Ureter (tissue), 1 donor: ENCODE measurements at places on chromosomes 5 and 9. TPM values are rescaled to one million over a fixed set of nuclear protein-coding genes. Genes with fewer than 3 reads are reported as not detected.
A peak's percentile ranks its signal among the peaks of the same experiment; 100 is the strongest.

- DNase-seq: no peak
These were observed 7.7 kb upstream of the ZCCHC10 start for GRCh38 chr5:133034064-133034463.

GRCh38 chr9:88373045-88373444 lies 15.2 kb upstream of the SPIN1 start:
- DNase-seq: no peak

DNA sequence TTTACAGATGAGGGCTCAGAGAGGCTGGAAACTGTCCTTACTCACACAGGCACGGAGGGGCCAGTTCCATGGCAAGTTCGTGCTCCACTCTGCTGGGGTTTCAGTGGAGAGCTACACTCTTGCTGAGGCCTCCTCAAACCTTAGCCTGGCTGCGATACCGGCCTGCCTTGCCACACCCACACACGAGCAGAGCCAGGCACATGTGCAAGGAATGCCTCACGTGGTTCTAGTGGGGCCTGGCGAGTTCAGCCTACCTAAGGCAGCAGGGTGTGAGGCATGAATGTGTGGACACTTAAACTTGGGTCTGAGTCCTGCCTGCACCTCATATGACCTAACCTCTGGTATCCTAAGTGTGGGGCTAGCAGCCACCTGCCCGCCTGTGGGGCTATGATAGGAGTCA lies 21.5 kb upstream of the PRDM12 start:
- no peak for DNase-seq

GRCh38 chr9:122370869-122371755 lies at the start of gene PTGS1:
Gene PTGS1 (plus strand): TSS chr9:122371024. CDS start chr9:122371085, 61 bp downstream.
- DNase-seq: peak; percentile 71

- no peak for DNase-seq
These were observed 8.3 kb upstream of the CMBL start for GRCh38 chr5:10315824-10316509.

DNA sequence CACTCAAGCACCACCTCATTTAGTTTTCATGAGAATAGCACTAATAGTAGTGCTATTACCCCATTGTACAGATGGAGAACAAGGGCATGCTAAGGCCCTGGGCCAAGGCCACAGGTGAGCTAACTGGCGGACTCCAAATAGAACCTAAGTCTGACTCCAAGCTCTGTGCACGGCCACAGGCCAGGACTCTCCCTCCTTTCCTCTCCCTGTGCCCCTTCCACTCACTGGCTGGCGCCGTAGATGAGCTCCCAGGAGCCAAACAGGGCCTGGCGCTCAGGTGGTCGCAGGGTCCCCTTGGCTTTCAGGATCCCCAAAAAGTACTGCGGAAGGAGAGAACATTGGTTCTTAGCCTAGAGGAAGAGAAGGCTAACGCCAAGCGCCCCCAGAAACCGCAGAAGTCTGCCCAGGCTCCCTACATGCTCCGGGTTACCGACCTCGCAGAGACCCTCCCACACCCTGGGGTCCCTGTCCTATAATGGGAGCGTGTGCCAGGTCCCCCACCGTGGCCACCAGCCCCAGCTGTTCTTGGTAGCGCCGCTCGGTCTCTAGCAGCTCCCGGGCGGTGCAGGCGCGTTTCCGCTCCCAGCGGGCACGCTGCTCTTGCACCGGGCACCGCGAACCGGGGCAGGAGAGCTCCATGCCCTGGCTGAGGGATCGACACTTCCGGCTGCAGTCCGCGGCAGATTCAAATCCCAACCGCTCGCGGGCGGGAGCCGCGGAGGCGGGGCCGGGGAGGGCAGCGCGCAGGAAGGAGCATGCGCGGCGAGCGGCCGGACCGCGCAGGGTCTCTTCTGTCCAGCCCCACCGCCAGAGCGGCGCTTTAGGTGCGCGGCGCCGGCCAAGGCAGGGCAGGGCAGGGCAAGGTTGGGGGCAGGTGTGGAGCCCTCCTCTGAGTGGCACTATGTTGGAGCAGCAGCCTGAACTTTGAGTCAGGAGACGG lies at the start of gene ARHGEF39:
Gene ARHGEF39 (minus strand): TSS at position 665 of the 940 bp plus-strand sequence. CDS start 26 bp downstream, at position 639.
- peak; percentile 77 for DNase-seq

DNA sequence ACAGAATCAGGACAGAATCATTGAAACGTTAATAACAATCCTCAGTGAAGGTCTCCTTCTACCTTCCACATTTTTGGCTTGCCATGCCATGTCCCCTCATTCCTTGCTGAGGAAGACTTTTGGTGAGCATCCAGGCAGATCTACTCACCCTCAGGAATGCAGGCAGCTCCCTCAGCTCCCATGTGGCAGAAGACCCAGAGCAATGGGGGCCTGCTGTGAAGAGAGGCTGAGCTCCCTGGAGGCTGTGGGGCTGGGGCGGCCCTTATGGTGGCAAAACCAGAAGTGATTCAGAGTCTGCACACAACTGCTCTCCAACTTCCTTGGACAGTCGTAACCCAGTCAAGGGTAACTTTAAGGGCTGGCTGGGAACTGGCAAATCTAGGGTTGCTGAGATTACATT lies 247.2 kb upstream of the EFNA5 start:
- no peak for DNase-seq

The PPP1R26 gene
- total RNA-seq: 25.6 TPM

The NOXA1 gene
- total RNA-seq: 12.5 TPM

The F12 gene
- total RNA-seq: 1.3 TPM
